ENCODE measurements at places on chromosomes 1 and 21. TPM values are rescaled to one million over a fixed set of nuclear protein-coding genes. Genes with fewer than 3 reads are reported as not detected.

Gene TENT5C
- total RNA-seq, result 8.6 TPM

Gene CD53
- total RNA-seq, result 443 TPM

Gene TTC39A
- total RNA-seq, result not detected

Gene NEGR1
- total RNA-seq, result not detected

Gene CHD5
- total RNA-seq, result 5.3 TPM

Gene ATP1A4
- not detected for total RNA-seq

Gene PLD5
- total RNA-seq, result not detected
